Astrocyte of the cerebellum (primary cell): ENCODE measurements at places on chromosomes 7 and 10.

GRCh38 chr7:69843653-69844052 lies 245.4 kb downstream of the AUTS2 start:
- DNase-seq, result no peak

- DNase-seq, result no peak
These were observed 8.6 kb downstream of the ZSCAN25 start for GRCh38 chr7:99625321-99625720.

DNA sequence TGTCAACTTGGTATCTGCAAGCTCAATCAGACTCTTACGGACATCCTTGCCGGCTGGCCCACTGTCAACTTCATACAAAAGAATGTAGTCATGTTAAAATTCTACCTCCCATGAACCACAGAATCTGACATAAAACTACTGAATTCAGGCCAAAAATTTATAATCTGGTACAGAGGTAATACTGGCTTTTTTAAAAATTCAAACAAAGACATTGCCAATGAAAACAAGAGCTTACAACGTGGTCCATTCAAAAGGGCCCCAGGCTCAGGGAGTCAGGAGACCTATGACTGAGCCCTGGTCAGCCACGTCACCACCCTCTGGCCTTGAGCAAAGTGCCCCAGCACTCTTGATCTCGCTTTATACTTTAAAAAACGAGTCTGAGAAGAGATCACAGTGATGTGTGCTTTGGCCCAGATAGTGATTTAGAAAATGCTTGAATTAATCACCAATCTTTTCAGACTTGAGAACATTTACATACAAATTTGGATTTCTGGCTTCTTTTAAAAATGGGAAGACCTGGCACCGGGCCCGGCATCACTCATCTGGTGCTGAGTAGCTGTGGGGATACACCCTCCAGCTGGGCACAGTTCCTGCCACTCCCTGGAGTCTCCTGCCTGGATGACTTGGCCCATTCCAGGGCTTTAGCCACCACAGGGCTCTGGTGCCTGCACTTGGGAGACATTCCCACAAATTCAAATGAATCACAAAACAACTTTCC lies 94.1 kb downstream of the PIP4K2A start:
- DNase-seq, result peak; percentile 94

- DNase-seq, result no peak
These were observed 598.8 kb downstream of the SUGCT start for GRCh38 chr7:40733578-40733977.

- no peak for DNase-seq
These were observed 116.4 kb upstream of the MKI67 start for GRCh38 chr10:128242641-128243040.

GRCh38 chr10:111084366-111085255 lies 7.8 kb downstream of the ADRA2A start:
- no peak for DNase-seq

DNA sequence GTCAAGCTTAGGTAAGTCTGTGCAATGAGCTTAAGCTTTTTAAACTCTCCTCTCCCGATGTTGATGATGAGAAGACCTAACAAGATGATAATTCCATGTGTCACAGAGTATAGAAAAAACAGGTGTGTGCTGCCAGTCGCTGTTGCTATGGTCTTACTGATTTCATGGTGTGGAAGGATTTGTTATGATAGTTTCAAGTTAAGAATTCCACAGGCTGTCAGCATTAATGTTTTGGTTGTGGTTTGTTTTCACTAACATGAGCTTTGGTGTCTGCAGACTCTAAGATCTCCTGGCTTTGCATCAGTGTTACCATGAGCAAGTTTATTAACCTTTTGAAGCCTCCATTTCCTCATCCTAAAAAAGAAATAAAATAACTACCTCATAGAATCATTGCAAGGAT lies 123.7 kb downstream of the NSUN6 start:
- peak; percentile 16 for DNase-seq

DNA sequence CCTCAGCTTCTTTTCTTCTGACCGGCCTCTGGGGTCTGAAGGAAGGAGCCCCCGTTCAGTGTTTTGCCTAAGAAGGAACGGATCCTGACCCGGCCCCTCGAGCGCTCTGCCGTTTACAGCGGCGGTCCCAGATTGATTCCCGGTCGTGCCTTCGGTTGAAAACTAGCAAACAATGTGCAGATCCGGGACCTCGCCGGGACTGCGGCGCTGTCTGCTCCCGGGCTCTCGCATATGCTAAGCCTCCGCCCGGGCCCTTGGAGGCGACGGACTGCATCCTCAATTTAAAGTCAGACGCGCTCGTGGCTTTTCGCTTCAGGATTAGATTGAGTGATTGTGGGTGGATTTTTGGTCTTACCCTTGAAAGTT lies 559 bp downstream of the DBF4 start:
- peak; percentile 24 for DNase-seq

- DNase-seq, result peak; percentile 67
These were observed 92.8 kb downstream of the MCU start for GRCh38 chr10:72784551-72785351.

GRCh38 chr10:73768881-73769280 lies 13.0 kb upstream of the CHCHD1 start:
- no peak for DNase-seq

- no peak for DNase-seq
These were observed 17.1 kb upstream of the STK17A start for GRCh38 chr7:43565786-43566185.

- DNase-seq, result no peak
These were observed 26.5 kb downstream of the RNF32 start for GRCh38 chr7:156667110-156667426.

DNA sequence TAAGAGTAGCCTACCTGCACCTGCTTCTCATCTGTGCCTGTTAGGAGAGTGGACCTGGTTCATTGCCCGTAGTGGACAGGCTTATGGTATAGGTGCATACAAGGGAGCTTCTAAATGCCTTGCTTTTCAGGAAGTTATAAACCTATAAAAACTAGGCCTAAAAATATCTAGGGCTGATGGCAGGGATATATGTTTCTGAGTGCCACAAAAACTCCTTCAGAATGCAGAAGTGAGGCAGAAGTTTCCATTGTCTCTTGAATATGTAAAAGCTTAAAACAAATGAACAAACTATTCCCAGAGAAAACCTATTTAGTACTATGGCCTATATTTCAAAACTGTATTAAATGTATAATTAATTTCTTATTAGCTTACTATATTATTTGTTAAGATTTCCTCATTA lies 91.8 kb downstream of the RNLS start:
- DNase-seq, result no peak

DNA sequence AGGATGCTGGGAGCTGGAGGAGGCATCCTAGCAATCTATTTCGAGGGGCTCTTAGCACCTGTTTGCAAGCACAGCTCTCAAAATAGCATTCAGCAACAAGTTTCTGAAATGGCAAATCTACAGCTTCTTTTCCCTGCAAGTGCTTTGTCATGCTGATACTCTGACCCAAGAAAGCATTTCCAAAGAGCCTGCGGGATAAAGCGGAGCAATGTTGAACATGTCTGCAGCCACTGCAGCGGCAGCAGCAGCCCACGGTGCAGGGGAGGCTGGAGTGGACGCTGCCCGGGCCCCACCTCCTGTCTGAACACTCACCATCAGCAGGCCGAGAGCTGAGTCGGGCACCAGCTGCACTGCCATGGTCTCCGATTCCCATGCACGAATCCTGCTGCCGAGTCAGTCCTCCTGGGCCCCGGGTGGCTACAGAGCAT lies 964 bp downstream of the FRMD4A start:
- no peak for DNase-seq

DNA sequence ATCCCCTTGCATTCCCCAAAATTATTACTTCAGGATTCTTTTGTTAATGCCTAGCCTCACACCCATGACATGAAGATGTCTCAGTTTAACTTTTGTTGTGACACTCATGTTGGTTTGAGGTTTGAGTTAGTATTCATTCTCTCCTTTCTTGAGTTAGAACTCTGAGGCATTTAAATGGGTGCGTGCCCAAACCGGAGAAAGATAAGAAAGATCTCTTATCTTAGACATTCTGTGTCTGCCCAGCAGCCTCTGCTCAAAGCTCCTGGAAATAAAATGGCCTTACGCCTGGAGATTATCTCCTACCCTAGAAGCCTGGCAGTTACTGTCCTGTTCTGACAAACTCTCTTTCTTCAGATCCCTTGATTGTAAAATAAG lies 26.3 kb downstream of the WBP1L start:
- DNase-seq, result no peak

DNA sequence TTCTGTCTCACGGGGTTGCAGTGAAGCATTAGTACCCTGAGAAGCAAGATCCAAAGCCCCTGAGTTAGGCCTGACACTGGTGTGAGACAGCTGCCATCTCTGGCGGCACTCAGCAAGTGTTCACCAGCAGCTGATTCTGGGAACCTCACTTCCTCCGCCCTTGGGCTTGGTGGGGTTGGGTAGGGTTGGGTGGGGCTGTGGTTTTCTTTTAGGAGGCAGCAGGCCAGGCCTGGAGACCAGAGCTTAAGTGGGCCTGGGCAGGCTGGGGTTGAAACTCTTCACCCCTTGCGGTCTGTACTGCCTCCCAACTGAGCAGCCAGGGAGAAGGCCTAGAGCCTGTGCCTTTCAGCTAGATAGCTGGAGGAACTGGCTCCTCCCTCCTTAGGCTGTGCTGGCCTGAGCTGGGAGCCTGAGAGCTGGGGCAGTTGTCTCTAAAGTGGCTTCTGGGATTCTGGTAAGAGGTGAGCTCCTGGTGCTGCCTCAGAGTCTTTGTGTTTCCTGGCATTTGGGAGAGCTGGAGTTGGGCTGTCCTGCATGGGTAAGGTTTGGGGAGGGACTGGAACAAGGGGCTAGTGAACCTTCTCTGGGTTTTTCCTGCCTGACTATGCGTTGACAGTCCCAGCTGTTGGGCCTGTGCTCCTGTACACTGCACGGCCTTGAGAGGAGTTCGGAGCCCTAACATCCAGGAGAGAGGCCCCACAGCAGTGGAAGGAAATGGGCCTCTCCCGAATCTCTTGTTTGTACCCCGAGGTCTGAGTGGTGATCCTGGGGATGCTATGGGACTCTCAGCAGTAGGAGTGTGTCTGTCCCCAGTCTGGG lies 5.1 kb downstream of the TSPAN14 start:
- no peak for DNase-seq

- no peak for DNase-seq
These were observed 1494.9 kb upstream of the LRRTM3 start for GRCh38 chr10:65430979-65431378.

- peak; percentile 31 for DNase-seq
These were observed 138.5 kb downstream of the CPED1 start for GRCh38 chr7:121126801-121127534.

GRCh38 chr10:68156373-68157185 lies 47.3 kb downstream of the MYPN start:
- DNase-seq, result peak; percentile 64
